ENCODE measurements at places on chromosomes 6 and 20.
A peak's percentile ranks its signal among the peaks of the same experiment; 100 is the strongest.

GRCh38 chr6:48429021-48429420, 318.0 kb upstream of the PTCHD4 start:
- DNase-seq = no peak

GRCh38 chr20:35561268-35561667, 19.4 kb downstream of the ERGIC3 start:
- DNase-seq = peak; percentile 22

- peak; percentile 70 for DNase-seq
Observed at GRCh38 chr6:139135578-139136545, 982 bp downstream of the HECA start.

GRCh38 chr6:106110164-106110826, 24.2 kb downstream of the PRDM1 start:
- no peak for DNase-seq

DNA sequence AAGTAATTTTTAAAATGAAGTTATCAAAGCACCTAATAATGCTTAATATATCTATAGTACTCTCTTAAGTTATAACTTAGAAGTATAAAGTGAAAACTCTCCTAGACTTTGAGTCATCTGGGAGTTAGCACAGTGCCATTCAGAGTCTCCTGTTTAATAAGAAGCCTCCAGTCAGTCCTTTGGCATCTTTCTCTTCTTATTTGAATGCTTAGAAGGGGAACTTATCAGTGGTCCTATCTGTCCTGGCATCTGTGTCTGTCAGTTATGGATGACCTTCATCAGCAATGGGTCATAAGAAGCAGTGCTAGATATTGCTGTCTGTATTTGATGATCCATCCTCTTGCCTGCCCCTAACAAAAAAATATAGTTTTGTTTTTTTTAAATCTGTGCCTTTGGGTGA, 15.2 kb downstream of the TMEM200A start:
- no peak for DNase-seq

DNA sequence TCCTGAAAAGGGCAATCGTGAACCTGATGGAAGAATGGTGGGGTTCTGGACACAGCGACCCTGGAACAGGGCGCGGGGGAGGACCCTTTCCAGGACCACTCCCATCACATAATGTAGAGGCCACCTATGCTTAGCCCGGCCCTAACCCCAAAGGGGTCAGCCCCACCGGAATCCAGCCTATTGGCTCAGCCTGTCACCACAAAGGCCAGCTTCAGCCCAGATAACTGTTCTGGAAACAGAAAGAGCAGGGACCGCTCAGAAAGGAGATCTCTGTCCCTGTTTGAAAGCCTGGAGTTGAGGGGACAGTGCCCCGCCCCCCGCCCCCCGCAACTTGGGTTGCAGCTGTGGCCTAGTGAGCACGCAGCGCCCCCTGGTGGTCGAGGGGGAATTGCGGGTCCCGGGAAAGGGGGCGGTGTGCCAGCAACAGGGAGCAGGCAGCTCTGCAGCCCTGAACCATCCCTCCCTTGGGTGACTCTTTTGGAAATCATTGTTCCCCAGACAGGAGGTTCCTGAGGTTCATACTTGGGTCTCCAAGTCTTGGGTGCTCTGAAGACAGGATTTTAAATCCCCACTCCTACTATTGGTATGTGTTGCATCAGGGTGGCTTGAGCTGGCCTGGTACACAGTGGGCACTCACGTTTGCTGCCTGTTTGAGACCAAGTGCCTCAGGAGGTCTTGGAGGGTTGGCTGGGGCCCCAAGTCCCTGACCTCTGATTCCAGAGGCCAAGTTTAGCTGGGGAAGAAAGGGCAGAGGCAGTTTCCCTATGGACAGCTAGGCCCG, 1.5 kb downstream of the SIGLEC1 start:
- DNase-seq = peak; percentile 67

GRCh38 chr6:8904754-8905153, 469.4 kb upstream of the SLC35B3 start:
- no peak for DNase-seq

GRCh38 chr20:58891086-58891717, 38.7 kb downstream of the GNAS start:
- DNase-seq = peak; percentile 84

GRCh38 chr6:37971711-37972390, 152.3 kb downstream of the ZFAND3 start:
- DNase-seq = no peak

- no peak for DNase-seq
Observed at GRCh38 chr6:134884752-134885151, 65.1 kb downstream of the ALDH8A1 start.

GRCh38 chr6:150711584-150712504, 112.2 kb downstream of the PLEKHG1 start:
- DNase-seq = no peak

DNA sequence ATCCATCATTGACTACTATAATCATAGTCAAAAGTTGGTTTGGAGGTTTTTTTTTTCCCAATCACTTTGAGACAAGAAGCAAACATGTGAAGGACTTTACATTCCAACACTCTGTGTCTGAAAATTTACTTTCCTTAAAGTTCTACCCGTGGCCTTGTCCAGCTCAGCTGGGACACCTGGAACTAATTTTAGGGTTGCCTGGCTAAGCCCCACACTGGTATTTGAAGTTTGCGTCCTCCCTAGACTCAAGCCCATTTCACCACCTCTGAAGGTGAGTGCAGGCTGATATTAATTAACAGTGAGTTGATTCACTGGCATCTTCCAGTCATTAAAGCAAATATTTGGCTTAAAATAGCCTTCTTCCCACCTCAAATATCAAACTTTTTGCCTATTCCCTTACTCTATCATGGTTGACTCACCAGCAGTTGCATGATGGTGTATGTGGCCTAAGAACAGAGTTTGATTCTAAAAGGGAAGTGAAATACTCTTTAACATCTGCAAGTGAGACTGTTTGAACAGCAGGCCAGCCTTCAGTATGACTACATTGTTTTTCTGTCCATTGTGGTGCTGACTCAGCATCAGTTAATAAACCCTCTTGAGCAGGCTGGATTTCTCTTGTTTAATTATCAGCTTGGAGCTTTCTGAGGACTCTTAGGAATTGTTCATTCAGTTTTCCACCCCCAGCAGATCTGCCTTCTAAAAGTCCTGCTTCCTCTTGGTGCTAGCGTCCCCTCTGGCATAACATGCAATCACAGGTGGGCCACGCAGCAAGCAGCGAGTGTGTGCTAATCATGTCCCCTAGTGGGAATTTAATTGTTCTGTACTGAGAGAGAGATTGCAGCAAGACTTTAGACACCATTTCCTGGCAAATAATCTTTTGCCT, 1.8 kb upstream of the PRDM1 start:
- DNase-seq = no peak

DNA sequence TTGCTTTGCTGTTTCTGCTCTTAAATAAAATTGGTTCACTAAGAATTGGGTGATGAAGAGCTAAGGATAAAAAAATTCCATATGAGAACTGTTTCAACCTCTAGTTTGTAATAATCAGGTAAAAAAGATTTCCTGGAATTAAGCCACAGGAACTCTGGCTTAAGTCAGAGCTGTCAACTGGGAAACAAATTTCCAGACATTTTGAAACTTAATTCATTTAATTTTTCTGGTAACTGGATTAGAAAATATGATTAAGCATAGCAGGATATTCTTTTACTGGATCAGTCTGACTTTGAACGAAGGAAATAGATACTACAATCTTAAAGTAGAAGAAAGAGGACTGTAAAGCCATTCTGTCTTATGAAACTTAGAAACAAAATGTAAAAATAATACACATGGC, 1.3 kb upstream of the VIP start:
- DNase-seq = no peak

DNA sequence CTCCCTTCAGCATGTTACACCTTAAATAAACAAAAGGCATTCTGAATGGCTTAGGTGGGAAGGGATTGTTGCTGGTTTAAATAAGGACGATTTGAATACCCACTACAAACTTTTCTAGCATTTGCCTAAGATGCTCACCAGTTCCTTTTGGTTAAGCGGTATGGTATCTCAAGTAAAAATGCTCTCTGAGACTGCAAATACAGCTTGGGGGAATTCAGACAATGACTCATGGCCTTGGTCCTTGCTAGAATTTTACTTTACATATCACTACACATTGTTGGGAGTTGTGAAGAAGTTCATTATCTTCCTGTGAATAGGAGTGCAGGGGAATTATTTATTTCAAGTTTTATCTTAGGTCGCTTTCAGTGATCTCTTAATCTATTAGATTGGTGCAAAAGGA, 670.7 kb downstream of the UTRN start:
- no peak for DNase-seq

- no peak for DNase-seq
Observed at GRCh38 chr6:87590417-87590880, 514 bp downstream of the ORC3 start.

DNA sequence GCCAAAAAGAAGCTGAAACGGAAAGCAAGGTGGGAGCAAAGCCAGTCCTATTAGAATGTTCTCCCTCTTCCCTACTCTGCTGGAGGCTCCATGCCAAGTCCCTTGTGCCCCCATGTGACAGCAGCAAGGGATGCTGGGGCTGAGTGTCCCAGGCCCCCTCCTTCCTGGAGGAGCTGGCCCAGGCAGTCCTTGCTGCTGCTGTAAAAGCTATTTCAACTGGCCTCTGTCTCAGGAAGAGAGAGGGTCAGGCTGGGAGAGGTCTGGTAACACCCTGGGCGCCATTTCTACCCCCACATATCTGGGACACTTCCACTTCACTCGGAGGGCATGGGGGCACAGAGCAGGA, 25.0 kb downstream of the TTBK1 start:
- no peak for DNase-seq

- no peak for DNase-seq
Observed at GRCh38 chr6:10578723-10579122, 57.6 kb downstream of the GCNT2 start.

DNA sequence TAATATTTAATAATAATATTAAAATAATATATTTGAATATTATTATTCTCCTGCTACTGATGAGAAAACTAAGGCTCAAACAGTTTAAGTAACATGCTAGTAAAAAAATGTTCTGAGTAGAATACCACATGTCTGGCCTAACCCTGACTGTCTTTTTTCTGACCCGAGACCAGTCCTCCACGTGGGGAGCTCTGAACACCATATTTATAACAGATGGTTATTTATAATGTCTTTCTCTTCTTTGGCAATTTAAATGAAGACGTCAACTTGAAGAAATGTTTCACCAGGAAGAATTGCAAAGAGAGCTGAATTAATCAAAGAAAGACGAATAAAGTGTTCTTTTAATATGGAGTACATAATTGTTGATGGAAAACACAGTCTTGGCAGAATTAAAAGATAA, 82.0 kb downstream of the SLC22A3 start:
- DNase-seq = no peak

GRCh38 chr6:85372188-85372914, 77.5 kb upstream of the NT5E start:
- no peak for DNase-seq

DNA sequence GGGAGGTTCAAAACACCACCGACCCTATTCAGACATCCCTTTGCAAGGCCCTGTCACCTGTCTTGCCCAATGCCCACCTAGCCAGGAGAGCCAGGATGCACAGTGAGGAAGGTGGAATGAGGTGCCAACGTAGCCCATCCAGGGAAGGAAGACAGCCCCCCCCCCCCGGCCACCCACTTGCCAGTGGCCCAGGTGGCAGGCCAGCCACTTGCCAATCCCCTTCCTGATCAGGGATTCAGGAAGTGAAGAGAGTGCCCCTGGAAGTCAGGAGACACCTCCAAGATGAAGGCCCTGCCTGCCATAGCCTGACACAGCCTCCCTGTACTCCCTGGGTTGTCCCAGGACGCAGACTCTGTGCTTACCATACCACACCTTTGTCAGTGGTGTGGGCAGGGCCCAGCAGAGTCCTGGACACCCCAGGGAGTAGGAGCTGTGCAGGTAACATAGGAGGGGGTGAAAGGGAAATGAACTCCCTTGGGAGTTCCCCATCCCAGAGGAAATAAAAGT, 54.7 kb downstream of the MRPL14 start:
- DNase-seq = no peak

- no peak for DNase-seq
Observed at GRCh38 chr6:142796571-142796970, 148.4 kb downstream of the HIVEP2 start.

- no peak for DNase-seq
Observed at GRCh38 chr6:24920136-24920535, 15.6 kb downstream of the RIPOR2 start.

- DNase-seq = no peak
Observed at GRCh38 chr6:1390133-1390945, 963 bp downstream of the FOXF2 start.

DNA sequence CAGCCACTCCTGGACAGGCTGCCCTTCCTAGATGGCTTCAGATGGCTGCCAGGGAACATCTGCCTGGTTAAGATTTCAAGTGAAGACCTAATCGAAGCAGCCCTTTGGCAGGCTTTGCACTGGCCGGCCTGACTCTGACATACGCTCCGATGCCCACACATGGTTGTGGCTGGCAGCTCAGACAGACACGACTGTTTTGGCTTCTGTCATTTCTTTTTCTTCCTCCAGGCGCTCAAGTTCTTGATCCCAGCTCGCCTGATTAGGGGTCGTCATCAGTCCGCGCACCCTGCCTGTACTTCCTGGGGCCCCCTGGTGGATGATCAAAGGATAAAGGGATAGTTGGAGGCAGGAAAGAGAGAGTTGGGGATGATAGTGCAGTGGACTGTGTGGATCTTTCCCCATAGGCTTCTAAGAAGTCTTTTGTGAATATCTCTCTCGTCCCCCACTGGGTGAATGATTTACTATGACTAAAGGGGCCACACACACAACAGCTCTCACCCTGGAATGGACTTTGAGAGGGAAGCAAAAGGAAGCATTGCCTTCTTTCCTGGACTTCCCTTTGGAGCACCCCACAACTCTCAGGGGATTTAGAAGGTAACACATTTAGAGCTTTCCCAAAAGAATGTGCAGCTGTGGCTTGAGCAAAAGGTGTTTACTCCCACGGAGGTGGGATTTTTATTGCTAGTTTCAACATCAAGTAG, 21.4 kb upstream of the TRAM2 start:
- peak; percentile 32 for DNase-seq

GRCh38 chr20:10659651-10660601, 13.9 kb downstream of the JAG1 start:
- no peak for DNase-seq

DNA sequence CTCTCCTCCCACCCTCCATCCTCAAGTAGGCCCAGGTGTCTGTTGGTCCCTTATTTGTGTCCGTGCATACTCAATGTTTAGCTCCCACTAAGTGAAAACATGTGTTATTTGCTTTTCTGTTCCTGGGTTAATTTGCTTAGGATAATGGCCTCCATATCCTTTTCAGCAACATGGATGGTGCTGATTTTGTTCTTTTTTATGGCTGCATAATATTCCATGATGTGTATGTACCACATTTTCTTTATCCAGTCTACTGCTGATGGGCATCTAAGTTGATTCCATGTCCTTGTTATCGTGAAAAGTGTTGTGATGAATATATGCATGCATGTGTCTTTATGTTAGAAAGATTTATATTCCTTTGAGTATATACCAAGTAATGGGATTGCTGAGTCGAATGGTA, 314.9 kb upstream of the IRAK1BP1 start:
- DNase-seq = no peak

Measured in CD4-positive, alpha-beta T cell treated with Interleukin-21 for 1 hour (primary cell).